Liver (tissue), 10 donors: ENCODE measurements at places on chromosomes 3 and 15. TPM values are rescaled to one million over a fixed set of nuclear protein-coding genes. Genes with fewer than 3 reads are reported as not detected.

The CNTN4 gene
- total RNA-seq = 3.8 TPM

The KATNBL1 gene
- 26.2 TPM for total RNA-seq

The SLC22A13 gene
- 0.14 TPM for total RNA-seq

The ACP3 gene
- 1.3 TPM for total RNA-seq

The APOD gene
- total RNA-seq = not detected

The PPARG gene
- 15.7 TPM for total RNA-seq

The C3orf49 gene
- total RNA-seq = not detected

The BUB1B gene
- total RNA-seq = 31.1 TPM

The CHRFAM7A gene
- total RNA-seq = 1.2 TPM
